Left kidney (tissue), 8 donors: ENCODE measurements at places on chromosomes 7 and 10. TPM values are rescaled to one million over a fixed set of nuclear protein-coding genes. Genes with fewer than 3 reads are reported as not detected.

- DNase-seq: no peak
Measured at GRCh38 chr10:124640538-124641231, 103.5 kb downstream of the FAM53B start.

GRCh38 chr10:35368485-35369048 lies 32.3 kb downstream of the CCNY start:
- DNase-seq: no peak

GRCh38 chr7:28836716-28837115 lies 121.4 kb downstream of the TRIL start:
- no peak for DNase-seq

DNA sequence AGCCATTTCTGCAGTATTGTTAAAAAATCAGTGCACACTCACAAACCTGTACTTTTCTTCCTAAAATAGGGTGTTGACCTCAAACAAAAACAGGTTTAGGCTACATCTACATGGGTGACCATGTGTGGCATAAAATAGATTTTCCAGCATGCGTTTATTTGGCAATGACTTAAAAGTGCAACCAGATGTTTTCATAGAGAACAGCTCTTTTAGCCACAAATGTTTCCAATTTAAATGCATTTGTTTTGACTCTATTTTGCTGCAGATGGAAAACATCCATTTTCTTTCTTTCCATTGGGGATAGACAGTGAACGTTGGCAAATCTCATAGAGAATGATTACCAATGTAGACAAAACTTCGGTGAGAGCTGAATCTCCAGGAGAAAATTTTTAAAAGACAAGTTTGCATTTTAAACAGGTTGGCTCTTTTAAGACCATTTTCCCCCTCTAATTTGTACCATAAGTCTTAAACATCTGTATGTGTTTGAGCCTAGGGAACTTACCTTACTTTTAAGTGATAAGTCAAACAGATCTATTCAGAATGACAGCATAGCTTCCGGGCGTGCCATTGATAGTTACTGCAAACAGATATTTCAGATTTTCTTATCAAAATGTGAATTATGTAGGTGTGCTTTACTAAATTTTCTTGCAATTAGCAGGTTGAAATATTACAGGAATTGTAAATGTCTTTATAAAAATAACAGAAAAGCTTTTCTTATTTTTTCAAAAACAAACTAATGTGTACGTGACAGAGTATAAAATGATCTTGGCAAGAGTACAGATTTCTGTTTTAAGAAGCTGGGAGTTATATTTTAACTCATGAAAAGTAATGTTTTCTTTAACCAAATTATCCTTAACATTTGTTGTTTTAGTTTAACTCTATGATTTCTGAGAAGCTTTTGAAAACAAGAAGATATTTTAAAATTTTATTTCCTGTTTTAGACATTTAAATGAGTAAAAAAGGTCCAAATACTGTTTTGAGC lies 144.9 kb downstream of the HGF start:
- no peak for DNase-seq

DNA sequence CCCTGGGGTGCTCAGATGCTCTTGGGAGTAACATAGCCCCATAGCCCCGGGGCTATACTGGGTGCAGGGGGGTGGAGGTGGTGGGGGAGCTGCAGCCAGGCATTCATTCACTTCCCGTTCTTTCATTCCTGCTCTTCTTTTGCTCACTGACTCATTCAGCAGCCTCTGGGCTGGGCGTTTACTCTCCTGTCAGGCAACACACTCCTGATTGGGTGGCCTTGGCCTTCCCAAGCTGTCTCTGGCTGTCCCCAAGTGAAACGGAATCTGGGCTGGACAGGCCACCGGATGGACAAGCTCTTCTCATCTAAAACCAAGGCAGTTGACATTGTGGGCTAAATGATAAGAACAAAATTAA lies 34.6 kb downstream of the CHST3 start:
- no peak for DNase-seq

GRCh38 chr10:92024700-92025099 lies 101.1 kb downstream of the BTAF1 start:
- no peak for DNase-seq

- no peak for DNase-seq
Measured at GRCh38 chr10:3452683-3453361, 280.2 kb upstream of the PITRM1 start.

ZNF273 gene
- 13.8 TPM for polyA plus RNA-seq

DNA sequence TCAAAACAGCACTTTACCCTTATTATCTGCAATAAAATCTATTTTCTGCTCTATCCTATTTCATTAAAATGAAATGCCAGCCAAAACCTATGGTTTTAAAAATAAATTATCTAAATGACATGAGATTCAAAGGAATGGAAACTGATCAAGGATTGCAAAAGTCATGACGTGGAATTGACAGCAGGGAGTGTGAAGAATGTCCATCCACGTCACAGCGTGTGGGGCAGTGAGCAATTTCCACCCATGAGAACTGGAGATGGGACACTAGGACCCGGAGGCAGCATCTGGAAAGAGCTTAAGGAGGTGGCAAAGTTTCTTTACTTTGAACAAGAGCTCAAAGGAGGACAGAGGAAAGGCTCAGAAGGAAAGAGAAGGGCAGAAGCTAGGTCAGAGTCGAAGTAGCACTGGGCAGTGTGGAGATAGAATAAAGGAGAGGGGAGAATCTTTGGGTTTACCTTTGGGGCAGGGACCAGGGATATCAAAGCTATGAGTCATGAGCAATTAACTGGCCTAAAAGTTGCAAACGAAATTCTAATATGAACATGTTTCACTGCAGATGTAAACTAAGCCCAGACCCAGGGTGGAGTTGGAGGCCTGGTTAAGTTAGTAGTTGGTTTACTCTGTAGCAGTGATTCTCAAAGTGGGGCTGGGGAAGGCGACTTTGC lies 24.9 kb upstream of the STK17A start:
- no peak for DNase-seq

DNA sequence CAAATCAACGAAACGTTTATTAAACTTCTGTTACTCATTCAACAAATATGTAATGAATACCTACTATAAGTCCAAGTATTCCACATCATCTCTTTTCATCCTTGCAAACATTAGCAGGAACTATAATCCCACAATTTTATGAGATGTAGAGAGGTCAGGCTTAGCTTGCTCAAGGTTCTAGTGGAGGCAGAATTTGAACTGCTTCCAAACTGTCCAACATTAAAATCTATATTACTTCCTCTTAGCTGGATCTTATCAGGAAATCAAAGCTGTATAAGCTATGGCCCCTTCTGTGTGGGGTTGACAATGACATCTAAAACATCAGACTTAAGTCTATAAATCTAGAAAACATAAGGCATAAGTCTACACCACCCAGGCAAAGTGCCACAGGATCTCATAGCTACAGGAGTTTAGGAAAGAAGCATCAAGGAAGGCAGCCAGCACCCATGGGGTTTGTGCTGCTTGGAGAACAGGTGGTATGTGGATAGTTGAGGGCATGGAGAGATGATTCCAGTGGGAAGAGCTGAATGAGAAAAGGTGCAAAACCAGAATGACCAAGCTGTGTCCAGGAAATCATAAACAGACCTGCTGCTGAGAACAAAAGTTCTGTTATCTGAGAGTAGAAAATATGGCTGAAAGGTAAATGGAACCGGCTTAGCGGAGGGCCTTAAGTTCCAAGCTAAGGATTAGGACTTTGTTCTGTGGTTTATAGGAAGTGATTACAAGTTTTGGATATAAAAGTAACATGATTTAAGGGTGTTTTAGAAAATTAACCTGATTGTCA lies 34.5 kb downstream of the PAPSS2 start:
- no peak for DNase-seq

IPMK gene
- 7.7 TPM for polyA plus RNA-seq

HECW1 gene
- polyA plus RNA-seq: 9.4 TPM

DNA sequence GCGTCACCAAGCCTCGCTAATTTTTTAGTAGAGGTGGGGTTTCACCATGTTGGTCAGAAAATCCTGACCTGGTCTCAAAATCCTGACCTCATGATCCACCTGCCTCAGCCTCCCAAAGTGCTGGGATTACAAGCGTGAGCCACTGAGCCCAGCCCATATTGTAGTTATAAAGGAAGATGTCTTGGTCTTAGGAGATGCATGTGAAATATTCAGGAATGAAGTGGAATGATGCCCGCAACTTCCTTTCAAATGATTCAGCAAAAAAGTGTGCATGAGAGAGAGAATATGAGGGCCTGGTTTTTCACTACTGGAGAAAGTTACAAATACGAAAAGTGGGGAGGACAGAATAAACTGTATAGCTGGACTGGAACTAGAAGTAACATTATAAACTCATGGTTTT lies 15.9 kb downstream of the TMEM209 start:
- DNase-seq: no peak

- DNase-seq: no peak
Measured at GRCh38 chr7:123599766-123600165, 1.9 kb upstream of the ASB15 start.

PPP1R3A gene
- polyA plus RNA-seq: not detected

XPNPEP1 gene
- 97.9 TPM for polyA plus RNA-seq

GRCh38 chr10:107157071-107157470 lies 7.4 kb downstream of the SORCS1 start:
- no peak for DNase-seq

- DNase-seq: peak; percentile 3
Measured at GRCh38 chr7:106626376-106627164, 34.4 kb downstream of the CCDC71L start.

ZYX gene
- 63.9 TPM for polyA plus RNA-seq

GRCh38 chr10:117000580-117000979 lies 4.4 kb downstream of the SHTN1 start:
- DNase-seq: no peak

DNA sequence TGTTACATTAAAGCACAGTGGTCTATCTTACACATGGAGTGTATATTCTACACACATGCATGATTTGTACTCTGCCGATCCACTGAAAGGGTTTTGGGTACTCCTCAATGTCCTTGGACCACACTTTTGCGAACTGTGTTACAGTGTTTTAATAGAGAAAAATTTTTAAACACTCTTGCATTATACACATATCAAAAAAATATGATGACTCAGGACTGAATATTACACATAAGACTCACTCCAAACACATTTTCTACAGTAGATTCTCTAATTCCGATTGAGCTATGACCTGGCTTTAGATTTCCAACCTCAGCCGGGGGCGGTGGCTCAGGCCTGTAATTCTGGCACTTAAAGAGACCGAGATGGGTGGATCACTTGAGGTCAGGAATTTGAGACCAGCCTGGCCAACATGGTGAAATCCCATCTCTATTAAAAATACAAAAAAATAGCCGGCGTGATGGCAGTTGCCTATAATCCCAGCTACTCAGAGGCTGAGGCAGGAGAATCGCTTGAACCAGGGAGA lies 222.4 kb downstream of the CACNA2D1 start:
- no peak for DNase-seq

DNA sequence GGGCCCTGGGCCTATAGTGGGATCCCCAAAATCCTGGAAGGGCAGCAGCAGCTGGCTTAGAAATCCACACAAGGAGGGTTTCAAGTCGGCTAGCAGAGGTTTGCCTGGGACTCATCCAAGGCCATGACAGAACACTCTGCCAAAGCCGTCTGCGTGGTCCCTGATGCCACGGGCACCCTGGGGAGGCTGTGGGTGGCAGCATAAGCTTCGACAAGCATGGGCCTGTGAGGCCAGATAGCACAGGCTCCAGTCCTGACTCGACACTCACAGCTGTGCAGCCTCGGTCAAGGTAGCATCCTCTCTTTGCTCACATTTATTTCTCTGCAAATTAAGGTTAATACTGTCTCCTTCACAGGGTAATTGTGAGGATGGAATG lies 138.3 kb downstream of the JCAD start:
- DNase-seq: no peak

CYP3A5 gene
- polyA plus RNA-seq: 2.7 TPM

DNA sequence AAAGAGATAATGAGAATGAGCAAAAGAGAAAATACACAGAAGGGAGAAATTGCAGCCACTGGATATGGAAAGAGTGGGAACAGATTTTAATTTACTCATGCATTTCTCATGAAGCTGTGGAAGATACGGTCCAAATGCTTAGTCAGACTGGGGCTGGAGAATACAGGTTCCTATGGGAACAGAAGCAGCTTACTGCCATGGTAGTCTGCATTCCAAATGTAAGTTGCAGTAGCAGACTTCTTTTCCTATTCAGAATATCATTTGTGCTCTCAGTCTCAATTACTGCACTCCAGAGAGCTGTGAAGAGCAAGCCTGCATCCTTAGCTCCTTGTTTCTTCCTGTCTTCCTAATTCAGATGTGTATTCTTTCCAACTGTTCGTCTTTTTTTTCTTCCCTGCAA lies 190.8 kb upstream of the TMEM196 start:
- no peak for DNase-seq

- no peak for DNase-seq
Measured at GRCh38 chr7:126378642-126379041, 874.1 kb downstream of the GRM8 start.

DNA sequence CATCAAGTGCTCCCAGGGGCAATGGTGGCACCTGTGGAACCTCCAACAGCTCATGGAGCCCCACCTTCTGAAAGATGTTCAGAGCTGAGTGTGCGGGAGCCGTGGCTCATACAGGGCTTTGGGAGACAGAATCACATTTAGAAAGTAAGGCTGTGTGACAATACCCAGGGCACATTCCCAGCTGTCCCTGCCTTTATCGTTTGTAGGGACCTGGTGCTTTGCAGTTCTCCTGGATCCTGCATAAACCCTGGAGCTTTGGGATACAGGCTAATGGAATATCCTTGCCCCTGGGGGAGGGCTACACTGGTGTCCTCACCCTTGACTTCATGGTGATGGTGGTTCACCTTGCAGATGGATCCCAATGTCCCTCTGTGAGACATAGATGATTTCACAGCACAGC lies 134.8 kb upstream of the LAMB4 start:
- no peak for DNase-seq

GRCh38 chr7:148049068-148049467 lies 541.5 kb upstream of the C7orf33 start:
- no peak for DNase-seq

DMBT1 gene
- polyA plus RNA-seq: 0.05 TPM

PAPOLB gene
- 0.18 TPM for polyA plus RNA-seq

GRCh38 chr10:133336577-133337369 lies at the start of gene CALY:
TSS of gene CALY (minus strand) at chr10:133336896. CDS start at chr10:133328989, 7,907 bp downstream.
- no peak for DNase-seq

OR2A12 gene
- polyA plus RNA-seq: 0.05 TPM

- peak; percentile 71 for DNase-seq
Measured at GRCh38 chr10:69567920-69568319, 5.3 kb downstream of the NEUROG3 start.

DNA sequence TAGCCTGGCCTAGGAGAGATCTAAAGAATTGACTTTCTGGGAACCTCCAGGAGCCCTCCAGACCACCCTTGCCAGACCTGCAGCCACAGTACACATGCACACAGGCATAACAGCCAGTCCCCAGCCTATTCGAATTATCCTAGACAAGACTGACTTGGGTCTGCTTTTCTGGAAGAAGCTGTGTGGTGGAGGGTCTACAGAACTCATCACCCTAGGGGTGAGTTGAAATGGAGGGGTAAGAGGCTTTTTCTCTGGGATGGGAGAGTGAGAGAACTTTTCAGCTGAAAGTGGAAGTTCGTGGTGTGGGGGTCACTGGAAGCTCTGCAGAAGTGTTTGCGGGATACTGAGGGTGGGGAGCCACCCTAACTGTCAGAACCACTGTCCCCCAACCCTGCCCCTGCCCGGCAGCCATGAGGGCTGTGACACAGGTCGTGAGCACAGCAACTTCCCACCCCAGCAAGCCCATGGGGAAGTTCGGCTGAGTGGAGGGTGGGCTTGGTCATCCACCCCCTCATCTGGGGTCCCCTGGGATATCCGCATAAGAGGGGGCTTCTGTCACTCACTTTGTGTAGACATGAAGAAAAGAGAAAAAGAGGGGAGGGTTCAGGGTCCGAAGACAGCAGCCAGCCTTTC lies 7.8 kb downstream of the TLX1 start:
- no peak for DNase-seq

UNC5B gene
- polyA plus RNA-seq: 45.4 TPM

C10orf71 gene
- 0.15 TPM for polyA plus RNA-seq

TAS2R5 gene
- 8.2 TPM for polyA plus RNA-seq
